Trophoblast cell (in vitro differentiated cells and primary cell): ENCODE measurements at places on chromosomes 7 and 10.

GRCh38 chr7:143901332-143901667, 676 bp downstream of the TCAF1 start:
- DNase-seq: no peak

DNA sequence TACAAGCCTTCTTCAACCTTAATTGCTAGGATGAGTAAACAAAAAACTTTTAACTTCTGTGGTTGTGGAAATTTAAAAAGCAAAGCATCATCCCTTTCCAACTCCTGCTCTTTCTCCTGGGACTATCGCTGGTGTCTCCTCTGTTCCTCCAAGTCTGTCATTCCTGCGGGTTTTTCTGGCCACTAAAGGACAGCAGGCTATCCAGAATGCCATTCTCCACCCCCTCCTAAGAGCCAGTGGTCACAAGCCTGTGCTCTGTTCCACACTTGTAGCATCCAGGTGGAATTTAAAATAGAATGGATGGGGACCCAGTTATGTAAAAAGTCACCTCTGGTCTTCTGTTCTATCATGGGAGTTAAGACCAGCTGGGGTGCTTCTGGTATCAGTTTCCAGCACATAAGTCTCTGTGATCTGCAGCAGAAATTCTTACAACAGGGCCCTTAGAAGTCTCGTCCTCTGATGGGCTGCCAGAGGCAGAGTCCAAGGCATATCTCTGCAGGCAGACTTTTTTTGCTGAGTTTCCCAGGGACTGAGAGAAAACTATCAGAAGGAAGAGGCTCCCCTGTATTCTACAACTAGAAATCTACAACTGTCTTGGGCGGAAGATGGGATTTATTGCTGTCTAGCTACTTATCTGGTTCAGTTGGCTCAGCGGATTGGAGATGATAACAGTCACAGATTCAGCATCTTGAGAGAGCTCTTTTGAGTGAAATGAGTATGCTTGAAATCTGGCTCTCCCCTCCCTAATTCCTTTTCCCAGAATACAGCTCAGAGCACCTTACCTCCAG, 5.1 kb upstream of the WNT16 start:
- no peak for DNase-seq

DNA sequence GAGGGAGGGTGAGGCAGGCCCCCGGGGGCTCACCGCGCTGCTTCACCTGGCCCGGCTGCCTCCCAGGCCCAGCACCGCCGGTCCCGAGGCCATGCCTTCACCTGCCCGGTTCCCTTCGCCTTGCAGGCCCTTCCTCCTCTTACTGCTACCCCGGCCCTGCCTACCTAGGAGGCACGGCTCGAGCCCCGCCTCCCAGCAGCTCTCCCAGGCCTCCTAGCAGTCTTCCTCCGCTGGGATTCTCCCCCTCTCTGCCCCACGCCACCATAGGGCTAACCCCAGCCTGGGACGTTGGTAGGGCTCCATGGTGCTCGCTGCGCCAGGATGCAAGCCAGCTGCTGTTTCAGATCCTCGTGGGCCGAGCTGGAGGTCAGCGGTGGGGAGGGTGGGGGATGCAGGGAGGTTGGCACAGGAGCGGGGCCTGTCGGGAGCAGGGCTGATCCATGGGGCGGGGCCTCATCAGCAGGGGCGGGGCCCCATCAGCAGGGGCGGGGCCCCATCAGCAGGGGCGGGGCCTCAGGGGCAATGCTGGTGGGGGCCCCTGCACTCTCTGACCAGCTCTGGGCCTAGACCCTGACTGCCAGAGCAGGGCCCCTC, 63.3 kb downstream of the RASGEF1A start:
- DNase-seq: peak; percentile 42

- DNase-seq: peak; percentile 97
These were observed 188.9 kb downstream of the SKIDA1 start for GRCh38 chr10:21336476-21337170.

GRCh38 chr10:124162774-124163354, 69.5 kb upstream of the CHST15 start:
- no peak for DNase-seq

- DNase-seq: peak; percentile 73
These were observed 10.5 kb downstream of the SKAP2 start for GRCh38 chr7:26853788-26854393.

GRCh38 chr10:105138358-105138757, 497.3 kb downstream of the SORCS3 start:
- no peak for DNase-seq

- DNase-seq: no peak
These were observed 9.4 kb upstream of the GTPBP10 start for GRCh38 chr7:90337106-90337505.

DNA sequence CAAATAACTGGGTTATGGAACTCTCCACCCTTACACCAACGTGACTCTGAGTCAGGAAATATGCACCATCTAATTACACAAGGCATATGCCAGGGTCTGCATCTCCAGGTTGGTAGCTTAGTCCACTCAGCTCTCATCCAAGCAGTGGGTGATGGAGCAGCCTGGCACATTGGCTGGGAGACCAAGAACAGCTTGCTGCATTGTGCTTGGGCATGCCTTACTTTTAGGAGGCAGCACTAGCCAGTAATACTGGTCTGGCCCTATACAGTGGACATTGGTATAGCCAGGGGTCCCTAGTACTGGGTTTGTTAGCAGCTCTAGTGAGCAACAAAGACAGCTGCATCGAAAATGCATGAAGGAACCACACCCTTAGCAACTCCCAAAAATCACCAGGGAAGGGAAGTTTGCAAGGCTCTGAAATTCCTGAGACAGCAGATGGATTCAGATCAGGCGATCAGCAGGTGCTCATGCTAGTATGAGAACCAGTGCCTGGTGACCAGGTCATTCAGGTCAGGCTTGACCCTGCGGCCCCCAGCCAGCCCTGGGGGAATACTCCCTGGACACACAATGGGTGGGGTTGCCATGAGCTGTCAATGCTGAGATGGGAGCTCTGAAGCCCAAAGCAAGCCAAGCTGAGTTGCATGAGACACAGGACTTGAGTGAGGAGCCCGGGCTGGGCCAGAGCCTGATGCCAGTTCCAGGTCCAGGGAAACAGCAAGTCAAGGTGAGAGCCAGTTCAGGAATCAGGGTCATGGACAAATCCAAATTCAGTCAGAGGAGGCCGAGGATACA, 217.9 kb upstream of the ZMIZ1 start:
- no peak for DNase-seq

DNA sequence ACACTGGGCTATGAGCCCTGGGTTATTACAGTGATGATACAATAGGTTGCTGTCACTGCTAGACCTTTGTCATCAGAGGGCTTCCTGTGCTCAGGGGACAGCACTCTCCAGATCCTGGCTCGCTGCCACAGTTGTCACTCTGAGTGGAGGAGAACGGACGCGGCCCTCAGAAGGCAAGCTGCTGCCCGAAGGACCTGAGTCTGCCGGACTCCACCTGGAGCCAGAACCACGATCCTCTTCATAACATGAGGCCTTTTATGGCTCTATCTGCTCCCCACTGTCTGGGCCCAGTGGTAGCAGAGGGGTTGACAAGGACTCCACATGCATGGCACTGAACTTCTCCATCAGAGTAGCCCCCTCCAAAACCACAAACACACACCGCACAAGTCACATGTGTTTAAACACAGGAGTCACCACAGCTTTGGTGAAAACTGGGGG, 94.7 kb upstream of the EFCAB10 start:
- no peak for DNase-seq

- DNase-seq: no peak
These were observed 17.1 kb upstream of the SEPHS1 start for GRCh38 chr10:13365243-13365642.

DNA sequence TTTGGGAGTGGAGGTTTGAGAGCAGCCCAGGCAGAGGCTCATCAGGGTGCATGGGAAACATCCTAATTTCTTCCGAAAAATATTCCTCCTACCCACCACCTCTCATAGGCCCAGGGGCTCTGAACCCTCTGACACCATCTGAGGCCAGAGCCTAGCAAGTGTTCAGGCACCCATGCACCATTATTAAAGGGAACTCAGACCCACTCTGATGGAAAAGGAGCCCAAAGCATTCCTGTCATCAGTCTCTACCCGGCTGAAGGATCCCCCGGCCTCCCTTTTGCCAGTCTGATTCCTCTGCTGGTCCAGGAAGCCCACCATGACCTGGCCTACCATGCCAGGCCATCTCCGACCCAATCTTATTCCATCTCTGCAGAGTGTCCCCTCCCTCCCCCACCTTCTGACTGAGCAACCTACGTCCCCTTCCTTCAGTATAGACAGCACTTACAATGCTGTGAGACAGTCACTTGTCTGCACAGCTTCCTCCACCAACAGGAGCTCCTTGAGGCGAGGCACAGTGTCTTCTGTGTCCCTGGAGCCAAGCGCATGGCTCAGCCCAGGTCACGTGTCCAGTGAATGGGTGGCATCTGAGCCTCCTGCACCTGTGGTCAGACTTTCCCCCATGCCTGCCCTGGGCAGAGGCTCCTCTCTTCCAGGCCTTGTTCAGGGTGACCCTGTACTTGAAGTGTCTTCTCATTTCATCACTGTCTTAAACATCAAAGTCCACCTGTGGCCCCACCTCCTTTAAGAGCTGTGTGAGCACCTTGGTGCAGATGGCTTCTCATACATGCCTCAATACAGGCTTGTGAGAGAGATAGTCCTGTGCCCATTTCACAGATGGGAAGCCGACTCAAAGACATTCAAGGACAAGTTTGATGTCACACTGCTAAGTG, 889 bp upstream of the GPR15LG start:
- DNase-seq: no peak

DNA sequence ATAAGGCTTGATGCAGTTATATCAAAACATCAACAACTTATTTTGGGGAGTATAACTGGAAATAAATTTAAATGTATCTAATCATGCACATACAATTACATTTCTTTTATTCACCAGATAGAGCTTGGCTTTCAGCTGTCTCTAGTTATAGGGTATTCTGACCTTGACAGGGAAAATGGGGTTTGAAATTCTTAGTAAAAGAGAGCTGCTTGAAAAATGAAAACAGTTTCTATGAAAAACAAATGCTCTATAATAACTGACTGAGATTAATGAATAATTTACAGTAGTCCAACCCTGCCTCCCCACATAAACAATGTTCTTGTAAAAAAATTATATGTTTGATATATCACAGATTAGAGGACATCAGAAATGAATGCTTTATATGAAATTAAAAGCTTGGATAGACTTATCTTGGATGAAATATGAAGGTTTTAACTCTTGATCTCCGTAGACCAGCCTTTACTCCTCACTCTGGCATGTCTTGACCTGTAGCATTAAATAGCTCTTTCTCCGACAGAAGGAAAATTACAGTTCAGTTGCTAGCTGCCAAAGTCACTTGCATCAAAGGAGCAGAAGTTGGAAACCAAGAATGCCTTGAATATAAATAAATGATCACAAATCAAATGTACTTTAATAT, 32.1 kb downstream of the VWC2 start:
- DNase-seq: no peak
